ENCODE measurements at places on chromosomes 11 and 22.

DNA sequence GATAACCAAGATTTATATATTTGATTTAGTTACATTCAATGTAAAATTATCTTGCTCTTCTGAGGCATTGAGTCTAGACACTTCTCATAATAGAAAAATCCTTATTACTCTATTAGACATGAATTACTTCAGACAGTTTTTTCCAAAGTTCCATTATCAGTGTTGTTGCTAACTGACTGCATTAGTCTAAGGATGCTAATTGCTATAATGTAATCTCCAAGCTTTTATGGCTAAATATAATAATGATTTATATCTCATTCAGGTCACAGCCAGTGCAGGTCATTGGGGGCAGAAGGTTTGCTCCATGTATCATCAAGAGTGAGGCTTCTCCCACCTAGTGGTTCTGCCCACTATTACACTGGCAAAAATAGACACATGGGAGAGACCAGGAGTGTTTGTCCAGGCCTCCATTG is 377.2 kb upstream of the DDI1 start:
- DNase-seq = no peak

DNA sequence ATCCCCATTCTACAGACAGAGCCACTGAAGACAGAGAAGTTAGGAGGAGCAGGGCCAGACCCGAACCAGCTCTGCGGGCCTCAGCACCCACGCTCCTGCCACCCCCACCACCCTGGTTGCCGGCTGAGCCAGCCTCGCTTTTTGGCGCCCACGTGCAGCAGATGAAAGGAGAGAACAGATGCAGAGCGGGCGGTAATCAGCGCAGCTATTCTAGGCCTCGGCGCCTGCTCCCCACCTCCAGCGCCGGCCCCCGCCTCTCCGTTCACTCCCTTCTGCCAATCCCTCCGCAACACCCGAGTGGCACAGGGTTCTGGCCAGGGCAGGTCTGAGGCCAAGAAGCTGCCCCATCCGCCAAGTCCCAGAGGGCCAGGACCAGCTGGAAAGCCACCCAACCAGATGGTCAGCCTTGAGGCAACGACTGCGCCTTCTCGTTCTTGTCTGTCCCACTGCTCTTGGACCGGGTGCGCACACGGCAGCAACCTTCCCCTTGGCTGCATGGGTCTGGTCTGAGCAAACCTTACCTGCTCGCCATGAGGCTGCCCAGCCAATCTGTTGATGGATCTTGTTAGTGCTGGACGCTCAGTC is 16.8 kb downstream of the DNAL4 start:
- DNase-seq = no peak

DNA sequence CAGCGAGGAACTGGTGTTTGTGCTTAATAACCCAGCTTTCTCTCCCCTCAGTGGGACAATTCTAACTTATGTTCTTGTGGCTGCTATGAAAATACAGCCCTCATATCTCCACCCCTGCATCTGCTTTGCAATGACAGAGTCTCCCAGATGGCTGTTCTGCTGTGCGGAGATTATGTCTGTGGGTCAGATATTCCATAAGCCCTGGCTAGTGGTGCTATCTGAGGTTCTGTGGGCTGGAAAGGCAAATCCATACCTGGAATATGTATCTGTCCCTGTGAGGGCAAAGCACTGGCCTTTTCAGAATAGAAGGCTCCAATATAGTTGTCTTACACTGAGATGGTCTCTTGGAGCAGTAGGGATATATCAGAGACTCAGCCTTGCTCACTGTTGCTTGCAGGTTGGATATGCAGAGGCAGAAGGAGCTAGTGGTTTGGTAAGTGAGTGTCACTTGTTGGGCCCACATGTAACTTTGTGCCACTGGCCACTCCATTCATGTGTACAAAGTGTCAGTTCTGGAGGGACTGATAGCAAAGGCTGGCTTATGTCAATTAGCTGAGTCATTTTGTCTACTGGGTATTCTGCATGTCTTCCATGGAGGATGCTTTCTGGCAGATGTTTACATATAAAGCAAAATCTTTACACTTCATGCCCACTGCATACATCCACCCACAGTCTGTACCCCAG is 246.6 kb downstream of the FAM76B start:
- no peak for DNase-seq

DNA sequence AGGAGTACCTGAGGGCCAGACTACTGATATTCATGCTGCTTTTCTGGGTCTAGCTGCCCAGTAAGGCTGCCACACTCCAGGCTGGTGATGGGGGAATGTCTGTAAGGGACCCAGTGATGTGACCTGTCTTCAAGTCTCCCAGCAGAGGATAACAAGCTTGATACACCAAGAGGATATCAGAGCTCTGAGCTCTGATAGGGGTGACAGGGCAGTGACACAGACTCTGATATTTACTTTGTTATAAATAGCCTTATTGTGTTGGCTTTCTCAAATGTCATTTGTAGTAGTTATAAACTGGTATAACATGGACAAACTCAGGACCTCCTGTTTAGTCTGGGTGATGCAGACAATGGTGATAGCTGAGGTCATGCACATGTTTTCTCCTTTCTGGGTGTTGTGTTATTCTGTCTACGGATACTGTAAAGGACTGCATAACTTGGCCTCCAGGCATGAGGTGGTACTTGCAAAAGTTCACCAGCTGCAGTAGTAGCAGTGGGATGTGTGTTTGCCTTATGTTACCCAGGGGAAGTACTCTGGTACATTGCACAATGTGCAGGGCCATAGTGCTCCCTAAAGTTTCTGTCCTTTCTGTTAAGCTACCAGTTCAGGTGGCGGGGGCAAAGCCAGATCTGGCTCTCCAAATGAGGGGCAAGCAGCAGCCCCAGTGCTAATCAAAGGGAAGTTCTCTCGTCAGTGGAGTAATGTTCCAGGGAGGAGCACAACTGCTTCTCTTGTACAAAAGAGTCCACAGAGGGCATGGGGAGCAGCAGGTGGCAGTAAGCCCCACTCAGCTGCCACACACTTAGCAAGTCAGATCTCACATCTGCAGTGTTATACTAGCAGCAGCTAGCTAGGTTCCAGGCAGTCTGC is 812.2 kb downstream of the JRKL start:
- no peak for DNase-seq

DNA sequence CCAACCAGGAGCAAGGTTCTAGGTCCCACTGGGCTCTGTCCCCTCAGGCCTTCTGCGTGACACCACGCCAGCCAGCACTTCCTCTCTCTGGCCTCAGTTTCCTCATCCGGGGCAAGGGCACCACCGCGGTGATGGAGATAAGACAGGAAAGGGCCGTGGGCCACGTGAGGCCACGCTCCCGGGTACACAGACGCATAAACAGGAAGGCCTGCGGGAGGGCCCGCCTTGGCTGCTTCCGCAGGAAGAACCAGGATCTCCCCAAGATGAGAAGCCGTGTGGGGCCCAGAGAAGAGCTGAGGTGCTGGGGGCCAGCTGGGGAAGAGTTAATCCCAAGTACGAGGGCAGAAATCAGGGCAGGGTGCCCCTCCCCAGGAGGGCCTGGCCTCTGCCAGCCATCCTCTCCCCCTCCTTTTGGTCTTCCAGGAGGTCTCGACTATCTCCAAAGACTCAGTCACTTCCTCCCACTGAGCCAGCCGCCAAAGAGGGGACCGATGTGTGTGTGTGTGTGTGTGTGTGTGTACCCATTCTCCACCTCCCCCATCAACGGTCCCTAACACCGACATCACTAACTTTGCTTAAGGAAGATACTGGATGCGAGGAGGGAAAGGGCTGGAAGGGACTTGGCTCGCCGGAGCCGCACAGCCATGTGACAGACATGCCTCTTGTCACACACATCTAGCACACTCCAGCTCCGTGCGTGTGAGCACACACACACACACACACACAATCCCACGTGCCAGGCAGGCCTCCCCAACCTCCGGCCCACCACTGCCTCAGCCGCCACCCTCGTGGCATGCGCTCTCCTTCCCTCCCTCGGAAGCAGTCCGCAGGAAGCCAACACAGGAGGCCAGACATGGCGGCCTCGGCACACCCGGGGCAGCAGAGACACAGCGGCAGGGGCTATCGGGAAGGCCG is 1.4 kb downstream of the MFNG start:
- DNase-seq = no peak

DNA sequence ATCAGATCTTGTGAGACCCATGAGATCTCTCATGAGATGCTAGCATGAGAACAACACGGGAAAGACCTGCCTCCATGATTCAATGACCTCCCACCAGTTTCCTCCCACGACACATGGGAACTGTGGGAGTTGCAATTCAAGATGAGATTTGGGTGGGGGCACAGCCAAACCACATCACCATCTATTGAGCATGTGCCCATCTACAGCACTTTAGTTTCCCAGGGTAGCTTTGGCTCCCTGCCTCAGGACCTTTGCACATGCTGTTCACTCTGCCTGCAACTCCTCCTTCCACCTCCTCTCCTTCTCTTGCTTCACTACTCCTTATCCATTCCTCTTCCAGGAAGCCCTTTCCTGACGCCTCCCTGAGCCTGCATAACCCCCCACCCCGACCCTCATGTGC is 17.2 kb downstream of the GRIK4 start:
- DNase-seq = no peak

DNA sequence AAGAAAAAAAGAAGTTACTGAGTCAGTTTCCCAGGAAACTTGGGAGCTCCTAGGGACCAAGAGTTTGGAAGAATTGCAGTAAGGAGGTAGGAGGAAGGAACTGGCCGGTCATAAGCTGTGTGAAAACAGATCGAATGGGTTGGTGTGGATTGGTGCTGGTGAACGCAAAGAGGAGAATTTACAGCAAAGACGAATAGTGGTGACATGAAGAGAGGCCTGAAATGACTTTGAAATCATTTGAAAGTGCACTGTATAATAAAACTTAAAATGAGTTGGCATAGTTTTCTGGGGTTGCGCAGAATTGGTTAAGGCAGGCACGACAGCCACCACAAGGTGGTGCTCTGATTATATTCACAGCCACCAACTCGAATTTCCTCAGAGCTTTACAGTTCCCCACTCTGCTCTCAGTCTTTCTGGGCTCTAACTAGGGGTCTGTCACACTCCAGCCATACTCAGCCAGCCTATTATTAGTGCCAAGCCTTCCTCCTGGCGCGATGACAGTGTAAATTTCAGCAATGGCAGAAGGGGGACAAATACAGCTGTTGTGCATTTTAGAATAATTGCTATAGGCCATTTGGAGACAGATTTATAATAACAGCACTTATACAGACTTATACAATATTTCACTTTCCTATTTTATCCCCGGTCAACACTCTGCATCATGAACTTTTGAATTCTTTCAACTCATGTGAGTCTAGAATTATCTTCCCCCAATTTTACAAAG is 8.3 kb upstream of the HTR3B start:
- DNase-seq = peak; percentile 6

Measured in NCI-H187 (cell line).